ENCODE measurements at places on chromosomes 6 and 20.

DNA sequence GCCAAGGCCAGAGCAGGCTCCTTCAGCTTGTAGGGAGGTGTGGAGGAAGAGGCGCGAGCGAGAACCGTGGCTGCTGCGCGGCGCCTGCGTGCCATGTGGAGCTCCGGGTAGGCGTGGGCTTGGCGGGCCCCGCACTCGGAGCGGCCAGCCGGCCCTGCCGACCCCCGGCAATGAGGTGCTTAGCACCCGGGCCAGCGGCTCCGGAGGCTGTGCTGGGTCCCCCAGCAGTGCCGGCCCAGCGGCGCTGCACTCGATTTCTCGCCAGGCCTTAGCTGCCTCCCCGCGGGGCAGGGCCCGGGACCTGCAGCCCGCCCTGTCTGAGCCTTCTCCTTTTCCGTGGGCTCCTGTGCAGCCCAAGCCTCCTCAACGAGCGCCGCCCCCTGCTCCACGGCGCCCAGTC is 32.9 kb upstream of the SIRT5 start:
- no peak for DNase-seq

DNA sequence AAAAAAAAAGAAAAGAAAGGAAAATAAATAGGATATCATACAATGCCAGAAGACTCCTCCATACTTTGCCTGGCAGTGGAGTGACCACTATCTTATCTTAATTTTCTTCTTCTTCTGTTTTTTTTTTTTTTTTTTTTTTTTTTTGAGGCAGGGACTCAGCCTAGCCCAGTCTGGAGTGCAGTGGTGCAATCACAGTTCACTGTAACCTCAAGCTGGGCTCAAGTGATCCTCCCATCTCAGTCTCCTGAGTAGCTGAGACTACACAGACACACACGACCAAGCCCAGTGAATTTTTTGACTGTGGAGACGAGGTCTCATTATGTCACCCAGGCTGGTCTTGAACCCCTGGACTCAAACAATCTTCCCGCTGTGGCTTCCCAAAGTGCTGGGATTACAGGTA is 17.1 kb upstream of the MMP9 start:
- no peak for DNase-seq

DNA sequence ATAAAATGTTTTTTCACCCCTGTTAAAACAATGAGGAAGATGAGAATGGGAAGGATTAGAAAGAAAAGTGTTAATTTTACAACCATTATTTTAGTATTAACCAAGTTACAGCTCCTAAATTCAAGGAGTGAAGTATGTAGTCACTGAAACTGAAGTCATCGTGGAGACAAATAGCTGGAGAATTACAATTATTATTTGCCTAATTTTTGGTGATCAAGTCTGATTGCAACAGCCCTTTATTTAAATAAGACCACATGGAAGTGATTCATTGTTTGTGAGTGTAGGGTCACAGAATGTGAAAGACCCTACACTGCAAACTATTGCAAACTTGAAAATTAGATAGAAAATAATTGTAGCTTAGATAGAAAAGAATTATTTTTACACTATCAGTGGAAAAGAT is 292.4 kb downstream of the CENPW start:
- DNase-seq, result no peak

DNA sequence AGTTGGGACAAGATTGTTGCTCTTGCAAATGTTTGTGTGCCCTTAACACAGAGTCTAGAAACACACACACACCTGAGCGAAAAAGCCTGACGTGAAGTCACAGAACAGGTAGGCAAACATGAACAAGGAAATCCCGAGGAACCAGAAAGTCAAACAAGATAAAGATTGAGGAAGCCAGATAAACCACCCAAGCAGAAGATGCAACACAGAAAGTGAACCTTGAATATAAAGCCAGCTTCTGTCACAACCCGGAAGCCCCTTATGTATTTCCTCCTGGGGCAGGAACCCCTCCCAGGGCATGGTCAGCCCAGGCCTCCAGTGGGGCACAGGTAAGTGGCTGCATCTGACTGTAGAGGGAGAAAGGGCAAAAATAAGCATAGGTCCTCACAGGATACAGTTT is 158.2 kb upstream of the SUPT3H start:
- no peak for DNase-seq

GRCh38 chr20:30892541-30893345 is 364.7 kb upstream of the DEFB115 start:
- DNase-seq, result no peak

GRCh38 chr6:146211646-146212045 is 182.8 kb downstream of the GRM1 start:
- no peak for DNase-seq

- no peak for DNase-seq
Measured at GRCh38 chr6:3321042-3321441, 62.3 kb downstream of the PSMG4 start.

GRCh38 chr6:25490018-25490801 is 161.8 kb upstream of the SCGN start:
- DNase-seq, result peak; percentile 79

DNA sequence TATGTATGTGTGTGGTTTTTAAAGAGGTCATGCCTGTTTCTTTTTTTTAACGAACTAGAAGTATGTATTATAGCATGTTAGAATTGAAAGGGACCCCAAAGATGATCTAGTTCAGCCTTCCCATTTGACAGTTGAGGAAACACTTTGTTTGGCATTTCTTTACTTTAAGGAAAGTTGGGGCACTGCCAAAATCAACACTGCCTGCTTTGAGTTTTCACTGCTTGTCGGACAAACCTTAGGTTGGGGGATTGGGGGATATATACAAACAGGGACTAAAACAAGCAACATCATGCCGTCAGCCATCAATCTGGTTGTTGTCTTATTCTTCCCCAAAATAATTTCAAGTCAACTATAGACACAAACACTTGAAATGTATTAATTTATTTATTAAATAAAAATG is 14.1 kb upstream of the CALHM6 start:
- no peak for DNase-seq

GRCh38 chr6:79810185-79810705 is 137.1 kb downstream of the ELOVL4 start:
- no peak for DNase-seq

GRCh38 chr6:141963543-141964295 is 169.0 kb upstream of the GJE1 start:
- DNase-seq, result no peak

GRCh38 chr6:96823743-96824142 is 13.5 kb downstream of the GPR63 start:
- no peak for DNase-seq

GRCh38 chr6:101396548-101397173 is 3.2 kb downstream of the GRIK2 start:
- peak; percentile 58 for DNase-seq

GRCh38 chr6:44906761-44907160 is 421.4 kb upstream of the RUNX2 start:
- no peak for DNase-seq

DNA sequence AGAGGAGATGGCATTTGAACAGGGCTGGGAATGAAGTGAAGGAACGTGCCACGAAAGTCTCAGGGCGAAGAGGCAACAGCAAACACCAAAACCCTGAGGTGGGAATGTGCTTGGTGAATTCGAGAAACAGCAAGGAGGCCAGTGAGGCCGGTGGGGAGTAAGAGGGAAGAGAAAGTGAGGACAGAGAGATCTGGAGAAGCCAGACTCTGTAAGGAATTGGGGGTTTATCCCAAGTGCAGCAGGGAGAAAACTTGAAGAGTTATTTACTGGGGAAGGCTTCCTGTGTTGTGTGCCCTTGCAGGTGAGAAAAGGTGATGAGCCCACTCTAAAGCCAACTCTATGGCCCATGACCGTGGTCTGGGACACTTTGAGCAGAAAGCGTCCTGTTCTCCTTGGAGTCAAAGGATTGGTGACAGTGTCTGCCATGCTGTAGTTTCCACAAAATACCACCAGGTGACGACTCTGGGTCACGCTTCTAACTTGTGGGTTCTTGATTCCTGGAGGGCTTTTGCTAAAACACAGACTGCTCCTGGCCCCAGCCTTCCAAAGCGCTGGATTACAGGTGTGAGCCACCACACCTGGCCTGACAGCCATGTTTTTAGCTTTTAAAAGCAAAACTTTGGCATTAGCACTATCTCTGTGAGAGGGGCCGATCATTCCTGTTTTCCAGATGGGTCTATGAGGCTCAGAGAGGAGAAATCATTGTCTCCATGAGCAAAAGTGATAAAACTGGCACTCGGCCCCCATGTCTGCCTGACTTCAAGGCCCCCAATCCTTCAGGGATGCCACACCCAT is 18.0 kb upstream of the CSNK2A1 start:
- DNase-seq, result peak; percentile 73

DNA sequence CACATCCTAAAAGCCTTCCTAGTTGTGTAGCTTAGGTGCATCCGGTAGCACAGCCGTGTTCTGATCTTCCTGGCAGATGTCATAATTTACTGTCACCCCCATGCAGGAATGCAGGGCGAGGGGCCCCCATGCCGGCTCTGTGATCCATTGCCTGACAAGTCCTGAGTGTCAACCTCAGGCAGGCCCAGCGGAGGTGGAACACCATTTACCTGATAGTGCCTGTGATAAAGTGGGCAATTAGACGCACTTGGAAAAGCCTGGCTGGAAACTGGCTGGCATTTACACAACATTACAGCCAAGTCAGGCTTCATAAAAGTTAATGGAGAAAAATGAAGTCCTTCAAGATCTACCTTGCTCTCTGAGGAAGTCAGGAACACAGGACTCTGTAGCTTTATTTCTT is 521.4 kb upstream of the JAG1 start:
- no peak for DNase-seq

DNA sequence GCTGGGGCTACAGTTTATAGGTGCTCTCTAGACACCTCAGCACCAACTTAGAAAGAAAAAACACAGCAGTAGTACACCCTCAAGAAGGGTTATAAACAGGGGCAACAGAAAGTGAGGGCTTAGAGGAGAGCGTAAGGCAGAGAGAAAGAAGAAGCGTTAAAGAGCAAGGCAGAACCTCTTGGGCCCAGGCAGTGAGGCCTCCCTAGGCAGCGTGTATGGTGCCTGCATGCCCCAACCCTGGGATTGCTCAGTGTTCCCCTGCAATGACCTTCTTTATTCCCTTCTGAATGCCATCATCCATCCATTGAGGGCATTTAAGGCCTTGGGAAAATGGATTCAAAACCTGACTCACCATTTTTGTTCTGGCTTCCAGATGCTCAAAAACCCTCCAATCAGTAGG is 130.0 kb upstream of the ARG1 start:
- no peak for DNase-seq

- no peak for DNase-seq
Measured at GRCh38 chr6:99810942-99811620, 182.9 kb downstream of the MCHR2 start.

- DNase-seq, result no peak
Measured at GRCh38 chr6:48213076-48213788, 102.2 kb upstream of the PTCHD4 start.

GRCh38 chr6:111662794-111663593 is 57.3 kb upstream of the TRAF3IP2 start:
- no peak for DNase-seq

DNA sequence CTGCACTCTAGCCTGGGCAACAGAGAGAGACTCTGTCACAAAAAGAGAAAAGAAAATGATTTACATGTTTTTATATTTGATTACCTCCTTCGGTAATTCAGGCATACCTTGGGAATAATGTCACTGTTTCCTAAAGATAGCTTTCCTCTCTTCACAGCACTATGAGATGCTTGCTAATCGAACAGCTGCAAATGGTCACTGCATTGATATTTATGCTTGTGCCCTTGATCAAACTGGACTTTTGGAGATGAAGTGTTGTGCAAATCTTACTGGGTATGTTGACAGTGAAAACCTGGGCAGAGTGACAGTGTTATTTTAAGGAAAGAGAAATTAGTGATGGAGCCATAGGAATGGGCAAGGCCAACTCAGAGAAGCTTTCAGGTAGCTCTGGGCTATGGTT is 19.6 kb downstream of the SEC23B start:
- no peak for DNase-seq

DNA sequence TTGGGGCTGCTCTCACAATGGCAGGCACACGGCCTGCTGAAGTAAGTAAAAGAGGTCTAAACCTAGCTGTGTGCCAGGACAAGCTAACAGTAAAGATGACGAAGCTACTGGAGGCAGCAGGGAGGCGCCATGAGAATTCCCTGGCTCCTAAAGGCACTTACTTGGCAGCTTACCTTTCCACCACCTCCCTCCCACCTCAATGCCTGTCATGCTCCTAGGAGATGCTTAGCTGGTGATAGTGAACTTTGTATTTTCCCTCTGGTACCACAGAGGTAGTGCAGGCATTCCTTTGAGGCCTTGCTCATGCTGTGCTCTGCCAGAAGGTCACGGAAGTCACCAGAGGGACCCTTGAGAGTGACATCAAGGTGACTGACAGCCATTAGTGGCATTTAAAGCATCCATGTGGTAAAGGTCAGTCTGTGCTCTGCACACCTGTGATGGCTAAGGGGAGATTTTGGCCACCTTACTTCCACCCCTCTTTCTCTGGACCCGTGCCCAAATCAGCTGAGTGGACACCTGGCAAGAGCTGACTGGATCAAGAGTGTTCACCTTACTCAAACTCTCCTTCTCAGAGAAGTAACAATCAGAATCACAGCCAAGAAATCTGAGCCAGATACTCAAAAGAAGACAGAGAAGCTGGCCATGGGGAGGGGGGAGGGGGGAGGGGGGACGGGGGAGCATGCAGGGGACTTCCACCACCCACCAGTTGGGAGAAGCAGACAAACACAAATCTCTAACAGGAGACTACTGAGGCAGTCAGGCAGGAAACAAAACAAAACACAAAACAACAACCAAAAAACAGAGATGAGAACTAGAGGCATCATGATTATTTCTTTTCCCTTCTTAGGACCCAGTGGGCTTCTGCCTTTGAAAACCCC is 2.9 kb downstream of the FKBP1A start:
- DNase-seq, result no peak

GRCh38 chr6:83096791-83097190 is 29.3 kb downstream of the DOP1A start:
- DNase-seq, result no peak

GRCh38 chr20:42792052-42792451 is 397.7 kb downstream of the PTPRT start:
- no peak for DNase-seq

- no peak for DNase-seq
Measured at GRCh38 chr20:9741996-9742395, 96.9 kb downstream of the PAK5 start.

DNA sequence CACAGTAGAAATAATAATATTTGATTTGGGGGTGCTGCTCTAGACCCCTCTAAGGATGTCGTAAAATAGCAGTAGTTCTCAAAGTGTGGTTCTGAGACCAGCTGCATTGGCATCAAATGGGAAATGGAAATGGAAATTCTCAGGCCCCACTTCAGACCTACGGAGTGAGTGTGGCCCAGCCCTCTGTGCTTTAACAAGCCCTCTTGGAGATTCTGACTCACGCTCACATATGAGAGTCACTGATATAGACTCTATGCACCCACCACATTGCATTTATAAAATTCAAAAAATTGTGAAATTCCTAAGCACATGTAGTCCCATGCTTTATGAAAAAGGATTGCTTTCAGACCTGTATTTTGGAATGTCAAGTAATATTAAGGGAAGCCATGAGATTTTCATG is 14.2 kb upstream of the PPP1R16B start:
- DNase-seq, result no peak

DNA sequence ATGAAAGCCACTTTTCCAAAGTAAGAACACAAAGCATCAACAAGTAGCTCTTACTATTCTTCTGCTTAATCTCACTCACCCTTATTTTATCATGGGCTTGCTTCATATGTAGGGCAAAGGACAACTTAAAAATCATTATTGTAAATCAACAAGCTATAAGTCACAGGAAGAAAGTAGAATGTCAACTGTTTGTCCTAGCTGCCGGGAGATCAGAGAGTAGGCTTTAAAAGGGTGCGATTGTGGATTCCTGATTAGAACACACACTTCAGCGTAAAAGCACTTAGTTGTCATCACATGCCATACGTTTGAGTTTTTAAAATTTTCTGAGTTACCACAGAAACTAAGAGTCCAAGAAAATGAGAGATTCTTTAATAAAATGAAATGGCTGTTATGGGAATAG is 44.4 kb upstream of the NHSL1 start:
- DNase-seq, result no peak

Measured in activated CD8-positive, alpha-beta memory T cell treated with anti-CD3 and anti-CD28 coated beads, Interleukin-2, amount 10 ng/mL, durations not matched to agents 7 days and 5 days (primary cell).